ENCODE measurements at places on chromosomes 6 and 20.

- no peak for DNase-seq
These were observed 354.2 kb downstream of the GRIK2 start for GRCh38 chr6:101747716-101748115.

DNA sequence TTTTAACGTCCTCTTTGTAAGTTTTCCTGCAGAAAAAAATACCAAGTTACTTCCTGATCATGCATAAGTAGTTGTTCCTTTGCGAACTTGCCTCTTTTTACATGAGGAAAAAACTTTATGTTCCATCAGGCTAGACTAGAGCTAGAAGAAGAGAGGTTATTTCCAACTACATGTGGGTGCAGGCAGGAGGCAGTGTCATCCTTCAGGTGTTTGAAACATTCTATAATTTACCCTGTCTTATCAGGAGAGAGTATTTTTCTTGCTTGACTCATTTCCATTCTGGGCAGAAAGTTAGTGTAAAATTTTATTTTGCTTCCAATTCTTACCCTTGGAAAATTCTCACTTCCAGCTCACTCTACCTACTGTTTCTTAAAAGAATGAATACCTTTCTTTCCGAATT, 28.5 kb upstream of the EPHA7 start:
- no peak for DNase-seq

- DNase-seq: no peak
These were observed 22.8 kb upstream of the BHLHE23 start for GRCh38 chr20:63029358-63030121.

GRCh38 chr20:46741924-46742668, 32.6 kb downstream of the SLC2A10 start:
- no peak for DNase-seq

- DNase-seq: no peak
These were observed 104.9 kb downstream of the ARHGAP18 start for GRCh38 chr6:129605095-129605494.

DNA sequence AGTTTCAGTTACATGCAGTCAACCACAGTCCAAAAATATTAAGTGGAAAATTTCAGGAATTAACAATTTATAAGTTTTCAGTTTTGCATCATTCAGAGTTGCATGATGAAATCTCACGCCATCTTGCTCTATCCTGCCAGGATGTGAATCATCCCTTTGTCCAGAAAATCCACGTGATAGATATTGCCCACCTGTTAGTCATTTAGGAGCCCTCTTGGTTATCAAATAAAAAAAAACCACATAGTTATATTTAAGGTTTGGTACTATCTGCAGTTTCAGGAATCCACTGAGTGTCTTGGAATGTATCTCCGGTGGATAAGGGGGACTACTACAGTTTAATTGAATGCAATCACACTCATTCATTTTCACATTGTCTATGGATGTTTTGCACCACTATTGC, 1249.0 kb upstream of the CITED2 start:
- DNase-seq: no peak

GRCh38 chr6:4496284-4496683, 279.9 kb upstream of the CDYL start:
- DNase-seq: no peak

DNA sequence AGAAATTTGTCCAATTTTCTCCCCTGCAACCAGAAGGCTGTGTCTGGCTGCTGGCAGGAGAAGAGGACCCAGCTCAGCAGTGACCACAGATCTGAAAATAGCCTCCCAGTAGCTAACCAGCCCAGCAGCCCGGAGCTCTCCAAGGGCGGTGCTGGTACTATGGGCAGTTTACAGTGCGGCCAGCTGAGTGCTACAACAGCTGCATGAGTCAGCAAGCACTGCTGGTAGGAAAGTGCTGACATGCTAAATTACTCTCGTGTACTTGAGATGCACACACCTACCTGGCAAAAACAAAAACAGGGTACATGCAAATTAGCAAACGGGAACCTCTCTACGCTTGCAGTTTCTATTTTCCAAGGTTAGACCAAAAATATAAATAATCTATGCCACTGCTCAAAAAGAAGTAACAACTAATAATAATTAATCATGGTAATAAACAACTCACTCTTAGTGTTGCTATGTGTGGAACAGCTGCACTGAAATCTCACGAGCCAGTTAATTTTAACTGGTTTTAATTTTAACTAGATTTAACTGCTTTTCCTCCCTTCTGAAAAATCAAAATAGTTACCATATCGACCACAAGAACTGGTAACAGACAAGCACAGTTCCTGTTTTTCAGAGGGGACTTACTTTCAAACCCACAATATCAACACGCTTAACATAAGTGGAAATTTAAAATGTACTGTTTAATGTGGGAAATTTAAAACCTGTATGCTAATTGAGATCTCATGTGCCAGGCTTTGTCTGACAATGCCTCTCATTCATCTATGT, 10.8 kb downstream of the BACH2 start:
- peak; percentile 74 for DNase-seq

- DNase-seq: no peak
These were observed 7.4 kb upstream of the SLC52A3 start for GRCh38 chr20:775679-776135.

- DNase-seq: no peak
These were observed 66.8 kb upstream of the MBOAT1 start for GRCh38 chr6:20279051-20279450.

- DNase-seq: no peak
These were observed 1005.8 kb upstream of the ADGRB3 start for GRCh38 chr6:67629258-67629657.

- DNase-seq: no peak
These were observed 112.8 kb downstream of the BCAS1 start for GRCh38 chr20:53957451-53958172.

DNA sequence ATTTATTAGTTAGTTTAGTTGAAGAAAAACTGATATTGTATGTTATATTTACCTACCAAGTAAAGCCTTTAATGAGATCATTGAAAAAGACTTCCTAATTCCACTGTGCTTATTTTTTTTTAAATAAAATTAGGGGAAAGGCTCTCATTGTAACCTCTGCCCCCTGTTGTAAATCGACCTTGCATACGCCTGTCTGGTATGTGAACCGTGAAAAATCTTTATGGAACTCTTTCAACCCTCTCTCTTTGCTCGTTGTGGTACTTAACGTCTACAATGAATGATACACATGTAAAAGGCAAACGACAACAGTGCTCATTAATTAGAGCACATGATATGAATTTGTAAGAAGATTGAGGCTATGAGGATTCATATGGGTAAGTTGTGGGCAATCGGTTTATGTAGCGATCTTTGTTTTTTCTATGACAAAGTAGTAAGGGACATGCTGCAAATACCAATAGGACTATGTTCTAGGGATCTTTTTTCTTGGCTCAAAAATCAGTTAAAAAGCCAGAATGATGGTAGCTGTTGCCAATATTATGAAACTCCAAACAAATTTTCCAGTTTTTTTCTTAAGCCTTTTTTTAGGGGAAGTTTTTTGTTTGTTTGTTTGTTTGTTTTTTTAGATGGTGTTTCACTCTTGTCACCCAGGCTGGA, 119.0 kb upstream of the MCHR2 start:
- no peak for DNase-seq

GRCh38 chr6:117840541-117840983, 66.5 kb upstream of the SLC35F1 start:
- DNase-seq: peak; percentile 13

GRCh38 chr6:38387971-38388370, 251.8 kb downstream of the BTBD9 start:
- DNase-seq: no peak

- no peak for DNase-seq
These were observed 83.6 kb upstream of the C20orf144 start for GRCh38 chr20:33578510-33578909.

All from hematopoietic multipotent progenitor cell treated with erythropoietin and hydrocortisone succinate and interleukin-3 and kit ligand, for 15 days (in vitro differentiated cells).